ENCODE measurements at places on chromosomes 7 and 10.

DNA sequence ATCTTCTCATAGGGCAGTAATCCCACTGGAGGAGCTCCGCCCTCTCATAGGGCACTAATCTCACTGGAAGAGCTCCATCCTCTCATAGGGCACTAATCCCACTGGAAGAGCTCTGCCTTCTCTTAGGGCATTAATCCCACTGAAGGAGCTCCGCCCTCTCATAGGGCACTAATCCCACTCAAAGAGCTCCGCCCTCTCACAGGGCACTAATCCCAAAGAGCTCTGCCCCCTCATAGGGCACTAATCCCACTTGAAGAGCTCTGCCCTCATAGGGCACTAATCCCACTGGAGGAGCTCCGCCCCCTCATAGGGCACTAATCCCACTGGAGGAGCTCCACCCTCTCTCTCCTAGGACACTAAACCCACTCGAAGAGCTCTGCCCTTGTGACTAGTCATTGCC lies 3.4 kb upstream of the FUOM start:
- DNase-seq, result no peak

- DNase-seq, result peak; percentile 96
Observed at GRCh38 chr7:77674878-77675277, 21.4 kb upstream of the RSBN1L start.

DNA sequence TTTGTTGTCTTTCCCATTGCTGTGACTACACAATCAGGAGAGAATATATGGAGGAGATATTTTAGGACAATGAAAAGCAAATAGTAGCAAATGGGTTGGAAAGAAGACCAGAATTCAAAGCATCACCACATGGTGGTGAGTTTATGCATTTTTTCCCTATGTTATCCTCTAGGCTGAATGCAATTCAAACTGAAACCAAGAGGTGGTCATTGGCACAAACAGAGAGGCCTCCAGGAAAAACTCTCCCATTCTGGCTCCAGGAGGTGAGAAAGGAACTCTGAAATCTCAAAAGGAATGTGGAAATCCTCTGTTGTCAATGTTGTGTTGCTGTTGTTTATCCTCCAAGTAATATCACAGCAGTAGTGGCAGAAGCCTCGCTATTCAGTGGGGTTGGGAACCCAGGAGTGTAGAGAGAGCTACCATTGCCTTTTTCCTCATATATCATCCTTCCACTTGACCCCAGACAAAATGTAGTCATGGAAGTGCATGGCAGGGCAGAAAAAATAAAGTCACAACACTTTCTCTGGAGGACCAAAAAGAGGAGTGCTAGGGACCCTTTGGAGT lies 819.1 kb downstream of the GRID1 start:
- no peak for DNase-seq

- no peak for DNase-seq
Observed at GRCh38 chr7:47446871-47447466, 134.9 kb downstream of the TNS3 start.

GRCh38 chr10:102738692-102739121 lies 5.0 kb upstream of the WBP1L start:
- DNase-seq, result no peak

- DNase-seq, result no peak
Observed at GRCh38 chr10:72096115-72097000, 8.0 kb upstream of the SPOCK2 start.

DNA sequence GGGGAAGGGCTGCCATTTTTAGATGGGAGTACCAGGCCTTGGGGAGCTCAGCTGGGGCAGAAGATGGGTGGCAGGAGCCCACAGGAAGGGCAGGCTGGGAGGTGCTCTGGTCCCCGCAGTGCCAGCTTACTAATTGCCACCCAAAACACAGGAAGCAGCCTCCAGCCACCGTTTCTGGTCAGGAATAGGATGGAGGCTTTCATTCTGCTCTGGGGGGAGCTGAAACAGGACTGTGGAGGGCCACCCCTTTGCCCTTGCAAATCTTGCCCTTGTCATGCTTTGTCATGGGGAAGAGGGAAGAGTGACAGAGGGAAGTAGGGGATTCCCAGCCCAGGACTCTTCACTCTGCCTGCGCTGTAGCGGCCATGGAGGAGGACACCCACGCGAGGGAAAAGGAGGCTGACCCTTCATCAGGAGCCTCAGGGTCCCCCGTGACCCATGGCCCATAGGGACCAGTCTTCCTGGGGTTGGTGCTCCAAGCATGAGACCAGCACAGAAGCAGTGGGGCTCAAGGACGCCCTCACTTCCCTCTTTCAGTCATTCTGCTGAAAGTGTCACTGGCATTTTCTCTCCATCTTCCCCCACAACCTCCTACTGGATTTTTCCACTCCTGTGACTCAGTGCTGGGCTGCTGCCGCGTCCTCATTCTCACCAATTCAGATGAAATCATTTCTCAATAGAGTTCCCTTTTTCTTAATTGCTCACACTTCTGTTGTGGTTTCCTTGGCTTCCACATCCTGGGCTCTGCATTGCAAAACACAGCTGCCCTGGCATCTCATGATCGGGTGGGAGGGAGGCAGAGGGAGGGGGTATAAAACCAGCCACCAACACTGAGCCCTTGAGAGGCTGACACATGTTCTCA lies 61.9 kb downstream of the MKI67 start:
- DNase-seq, result peak; percentile 97

DNA sequence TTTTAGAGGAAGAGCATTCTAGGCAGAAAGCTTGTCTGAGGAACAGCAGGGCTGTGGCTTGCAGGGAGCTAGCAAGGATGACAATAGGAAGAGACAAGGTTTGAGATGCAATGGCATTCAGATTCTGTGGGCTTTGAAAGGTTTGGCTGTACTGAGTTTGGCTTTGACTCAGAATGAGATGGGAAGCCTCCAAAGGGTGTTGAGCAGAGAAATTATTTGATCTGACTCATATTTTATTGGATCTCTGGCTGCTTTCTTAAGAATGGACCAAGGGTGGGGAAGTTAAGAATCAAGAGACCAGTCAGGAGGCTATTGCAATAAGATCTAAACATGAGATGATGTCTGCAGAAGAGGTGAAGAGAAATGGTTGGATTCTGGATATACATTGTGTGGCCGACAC lies 273.2 kb downstream of the CDK14 start:
- DNase-seq, result no peak

GRCh38 chr10:74543276-74543675 lies 283.1 kb upstream of the KAT6B start:
- no peak for DNase-seq

GRCh38 chr7:74365322-74366022 lies 76.3 kb downstream of the CLIP2 start:
- DNase-seq, result peak; percentile 13

DNA sequence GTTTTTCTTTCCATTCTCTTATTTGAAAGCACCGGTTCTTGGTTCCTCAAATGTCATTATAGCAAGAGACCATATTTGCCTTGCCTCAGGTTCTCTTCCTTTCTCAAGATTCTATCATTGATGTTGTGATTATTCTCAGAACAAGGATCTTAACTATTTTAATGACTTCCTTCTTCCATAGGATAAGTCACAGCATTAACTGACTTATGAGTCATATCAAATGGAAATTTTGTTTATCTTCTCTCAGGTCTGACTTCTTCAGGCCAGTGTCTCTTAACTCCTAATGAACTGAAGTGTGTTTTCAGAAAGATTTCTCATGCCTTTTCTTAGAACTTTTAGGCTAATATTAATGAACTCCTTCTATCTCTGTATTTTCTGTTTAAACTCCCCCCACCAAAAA lies 794.6 kb upstream of the LRRN3 start:
- DNase-seq, result no peak
